Stimulated activated CD8-positive, alpha-beta memory T cell treated with anti-CD3 and anti-CD28 coated beads, Interleukin-7, amount 100 ng/mL, for 1 hour (primary cell): ENCODE measurements at places on chromosomes 4 and X.

- DNase-seq: no peak
Observed at GRCh38 chrX:153392642-153393321, 8.4 kb downstream of the PNMA6E start.

DNA sequence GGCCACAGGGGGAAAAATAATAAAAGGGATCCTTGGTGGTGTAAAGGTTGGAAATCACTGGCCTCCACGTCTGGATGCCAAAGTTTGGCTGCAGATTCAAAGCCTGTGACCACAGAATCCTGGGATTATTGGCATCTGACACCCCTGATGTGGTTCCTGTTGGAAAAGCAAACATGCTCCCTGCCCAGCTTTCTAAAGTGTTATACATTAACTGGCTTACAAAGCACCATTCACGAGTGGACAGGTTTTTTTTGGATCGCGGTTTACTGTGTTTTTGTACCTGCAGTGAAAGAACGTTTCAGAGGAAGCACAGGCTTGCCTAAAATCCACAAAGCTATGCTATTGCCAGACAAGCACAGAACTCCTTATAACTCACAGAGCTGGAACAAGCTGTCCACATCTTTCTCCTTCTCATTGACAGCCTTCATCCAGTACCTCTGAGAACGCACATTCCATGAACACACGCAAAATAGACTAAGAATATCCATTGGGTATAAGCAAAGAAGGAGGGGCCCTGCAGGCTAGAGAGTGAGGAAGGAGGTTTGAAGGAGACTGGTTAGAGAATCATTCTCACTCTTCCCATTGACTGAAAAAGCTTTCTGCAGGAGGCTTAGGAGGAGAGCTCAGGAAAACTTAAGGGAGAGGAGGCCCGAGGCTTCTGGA, 14.5 kb upstream of the CAPN6 start:
- no peak for DNase-seq

DNA sequence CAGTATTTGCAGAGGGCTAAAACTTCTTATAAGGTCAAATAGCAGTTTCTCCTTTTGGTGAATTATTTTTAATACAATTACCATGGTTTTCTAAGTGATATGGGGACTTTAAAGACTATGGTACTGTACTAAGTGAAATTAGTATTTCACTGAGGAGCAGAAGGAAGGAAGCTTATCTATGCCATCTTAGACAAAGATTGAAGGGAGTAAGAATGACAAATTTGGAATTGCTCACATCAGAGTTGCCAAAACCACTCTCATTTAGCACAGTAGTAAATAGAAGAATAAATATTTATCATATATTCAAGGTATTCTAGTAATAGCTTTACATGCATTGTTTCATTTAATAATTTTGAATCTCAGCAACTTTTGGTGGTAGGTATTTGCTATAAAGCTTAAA, 30.4 kb downstream of the SULT1B1 start:
- no peak for DNase-seq

DNA sequence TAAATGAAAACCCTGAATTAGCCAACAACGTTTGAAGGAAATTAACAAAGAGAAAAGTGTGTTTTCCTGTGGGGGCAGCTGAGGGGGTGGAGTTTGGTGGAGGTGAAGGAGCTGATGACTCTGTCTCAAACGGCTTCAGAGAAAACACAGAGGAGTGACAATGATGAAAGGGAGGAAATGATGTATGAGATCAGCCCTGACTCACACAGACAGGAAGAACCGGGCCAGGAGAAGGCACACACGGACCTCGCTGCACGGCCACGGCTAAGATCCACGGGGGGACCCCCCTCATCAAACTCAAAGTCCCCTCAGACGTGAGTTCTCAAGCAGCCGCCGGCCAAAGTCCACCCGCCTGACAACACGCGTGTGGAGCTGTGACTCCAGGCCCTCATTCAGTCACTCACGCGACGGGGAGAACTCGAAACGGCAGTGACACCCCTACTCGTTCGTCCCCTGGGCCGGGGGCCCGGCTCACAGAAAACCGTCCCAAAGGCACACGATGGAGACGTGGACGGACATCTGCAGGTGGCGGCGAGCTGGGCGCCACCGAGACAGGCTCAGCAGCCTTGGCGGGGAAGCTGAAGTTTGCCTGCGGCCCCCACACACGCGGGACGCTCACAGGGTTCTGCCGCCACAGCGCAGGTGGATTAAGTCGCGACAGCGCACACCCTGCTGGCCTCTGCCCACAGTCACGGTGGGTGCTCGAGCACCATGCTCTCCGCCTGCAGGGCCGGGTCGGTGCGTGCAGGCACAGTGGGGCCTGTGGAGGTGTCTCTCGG, 28.8 kb downstream of the PPP2R3B start:
- DNase-seq: no peak
